ENCODE measurements at places on chromosomes 11 and 22.

GRCh38 chr22:31738566-31738965 lies 11.4 kb downstream of the PRR14L start:
- no peak for DNase-seq

DNA sequence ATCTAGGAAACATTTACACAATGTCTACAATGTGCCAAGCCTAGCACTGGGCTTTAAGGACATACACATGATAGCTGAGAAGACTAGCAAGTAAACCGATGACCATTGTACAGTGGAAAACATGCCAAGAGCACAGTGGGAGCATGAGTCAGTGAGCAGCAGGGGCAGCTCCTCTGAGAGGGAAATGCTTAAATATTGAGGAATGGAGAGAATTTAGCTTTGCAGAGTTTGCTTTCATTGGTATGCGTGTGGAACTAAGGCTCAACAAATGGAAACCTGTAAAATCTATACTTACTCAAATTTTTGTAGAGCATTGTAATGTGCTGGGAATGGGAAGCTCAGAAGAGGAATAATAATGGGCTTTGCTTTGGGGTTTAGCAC lies 282.3 kb downstream of the ST3GAL4 start:
- DNase-seq = no peak

DNA sequence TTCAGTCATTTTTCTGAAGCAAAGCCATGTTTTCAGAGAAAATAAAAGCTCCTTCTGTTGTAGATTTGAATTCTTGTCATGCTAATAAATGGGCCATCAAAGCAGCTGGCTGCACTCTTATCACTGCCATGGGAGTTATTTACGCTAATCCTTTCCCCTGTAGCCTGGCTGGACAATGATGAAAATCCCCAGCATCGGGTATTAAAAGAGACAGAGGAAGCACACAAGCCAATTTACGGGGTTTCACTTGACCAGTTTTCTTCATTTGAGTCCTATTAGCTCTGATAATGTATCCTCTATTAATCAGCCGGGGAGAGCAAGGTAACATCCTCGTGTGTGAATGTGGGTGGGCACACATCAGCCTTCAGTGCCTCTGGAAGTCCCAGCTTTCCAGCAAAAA lies 470.2 kb upstream of the API5 start:
- no peak for DNase-seq

GRCh38 chr22:37982938-37983859 lies 1.2 kb downstream of the SOX10 start:
- DNase-seq = no peak

DNA sequence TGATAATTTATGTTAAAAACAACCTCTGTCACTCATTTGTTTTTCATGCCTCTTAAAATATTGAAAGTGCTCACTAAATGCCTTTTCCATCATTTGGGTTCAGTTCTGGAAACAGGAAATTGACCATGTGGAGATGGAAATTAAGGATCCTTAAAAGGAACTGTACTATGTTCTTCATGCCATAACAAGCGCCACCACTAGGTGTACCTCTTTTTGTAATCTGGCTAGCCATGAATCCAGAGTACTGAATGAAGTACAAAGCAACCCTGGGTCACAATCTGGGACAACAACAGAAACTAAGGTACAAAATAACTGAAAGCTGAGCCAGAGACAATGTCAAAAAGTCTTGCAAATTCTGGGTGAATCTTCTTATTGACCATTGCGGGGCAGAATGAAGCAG lies 559.1 kb downstream of the FAM181B start:
- DNase-seq = no peak

GRCh38 chr11:120702656-120703055 lies 191.1 kb downstream of the GRIK4 start:
- no peak for DNase-seq

GRCh38 chr22:28710576-28711191 lies 30.9 kb downstream of the CHEK2 start:
- no peak for DNase-seq

DNA sequence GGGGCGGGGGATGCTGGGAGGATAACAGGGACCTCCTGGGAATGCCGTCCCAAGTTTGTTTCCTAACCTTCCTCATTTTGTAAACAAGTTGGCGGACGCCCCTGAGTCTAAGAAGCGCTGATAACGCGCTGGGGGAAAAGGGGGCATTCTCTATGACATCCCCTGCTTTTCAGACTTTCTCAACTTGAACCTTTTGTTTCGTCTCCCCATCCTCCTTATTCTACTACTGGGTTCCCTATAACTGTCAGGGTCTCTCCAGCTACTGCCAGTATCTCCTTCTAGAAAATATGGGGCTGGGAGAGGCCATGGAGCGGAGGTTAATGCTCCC lies 654 bp downstream of the TMEM86A start:
- no peak for DNase-seq
